Right cardiac atrium (tissue), 5 donors: ENCODE measurements at places on chromosomes 16 and 17. TPM values are rescaled to one million over a fixed set of nuclear protein-coding genes. Genes with fewer than 3 reads are reported as not detected.

- no peak for DNase-seq
These were observed 88.6 kb downstream of the AMFR start for GRCh38 chr16:56336711-56337110.

GRCh38 chr17:28959471-28959871, 8.2 kb upstream of the PHF12 start:
- no peak for DNase-seq

DNA sequence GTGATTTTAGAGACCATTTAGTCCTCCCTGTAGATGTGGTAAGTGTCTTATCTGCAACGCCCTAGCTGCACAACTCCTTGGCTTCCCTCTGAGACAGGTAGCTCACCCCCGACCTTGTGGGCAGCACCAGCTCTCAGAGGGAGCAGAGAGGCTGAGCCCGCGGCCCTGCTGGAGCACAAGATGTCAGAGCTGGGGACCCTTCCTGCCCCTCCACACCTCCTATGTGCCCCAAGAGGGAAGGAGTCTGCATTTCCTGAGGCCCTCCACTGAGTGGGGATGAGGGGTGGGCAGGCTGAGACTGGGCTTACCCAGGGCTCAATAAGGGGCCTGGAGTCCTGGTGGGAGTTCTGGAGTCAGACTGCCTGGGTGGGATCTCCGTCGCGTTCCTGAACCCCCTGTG, 12.2 kb upstream of the ADGRG1 start:
- no peak for DNase-seq

- DNase-seq: no peak
These were observed 948 bp downstream of the UTP18 start for GRCh38 chr17:51261024-51261963.

DNA sequence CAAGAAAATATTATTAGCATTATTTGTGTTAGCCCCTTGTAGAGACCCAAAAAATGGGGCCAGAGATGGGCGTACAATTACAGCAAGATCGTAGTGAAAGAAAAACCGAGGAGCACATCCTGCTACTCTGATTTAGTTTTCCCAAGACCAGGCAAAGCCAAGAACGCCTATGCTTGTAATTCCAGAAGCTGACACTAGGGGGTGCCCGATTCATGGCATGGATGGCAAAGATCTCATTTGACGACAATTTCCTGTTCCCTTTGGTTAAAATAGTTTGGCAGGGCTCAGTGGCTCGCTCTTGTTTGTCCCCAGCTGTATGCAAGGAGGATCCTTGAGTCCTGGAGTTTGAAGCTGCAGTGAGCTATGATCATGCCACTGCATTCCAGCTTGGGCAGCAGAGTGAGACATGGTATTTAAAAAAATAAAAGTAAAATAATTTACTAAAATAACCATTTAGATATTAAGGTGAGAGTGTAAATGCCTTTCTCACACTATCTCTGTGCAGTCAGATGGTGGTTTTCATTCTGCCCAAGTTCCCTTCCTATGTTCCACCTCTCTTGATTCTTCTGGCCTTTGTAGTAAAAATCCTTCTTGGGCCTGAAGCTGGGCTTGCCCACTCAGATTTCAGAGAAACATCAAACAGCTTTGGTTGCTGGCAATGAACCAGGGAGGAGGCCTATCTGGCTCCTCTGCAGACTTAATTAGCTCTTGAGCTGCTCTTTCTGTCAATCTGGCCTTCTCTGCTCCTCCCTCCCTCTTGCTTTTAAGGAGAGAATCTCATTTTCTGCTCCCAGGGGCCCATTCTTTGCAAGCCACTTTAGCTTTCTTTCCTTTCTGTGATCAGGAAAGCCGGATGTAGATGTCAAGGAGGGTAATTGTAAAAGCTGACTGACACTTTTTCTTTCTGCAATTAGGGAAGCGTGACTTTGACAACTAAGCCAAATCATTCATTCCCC, 31.2 kb downstream of the TMEM238L start:
- peak; percentile 39 for DNase-seq

- DNase-seq: no peak
These were observed 8.2 kb downstream of the SLC6A2 start for GRCh38 chr16:55663765-55664677.

- DNase-seq: no peak
These were observed 8.3 kb upstream of the HEATR6 start for GRCh38 chr17:60086818-60087591.

DNA sequence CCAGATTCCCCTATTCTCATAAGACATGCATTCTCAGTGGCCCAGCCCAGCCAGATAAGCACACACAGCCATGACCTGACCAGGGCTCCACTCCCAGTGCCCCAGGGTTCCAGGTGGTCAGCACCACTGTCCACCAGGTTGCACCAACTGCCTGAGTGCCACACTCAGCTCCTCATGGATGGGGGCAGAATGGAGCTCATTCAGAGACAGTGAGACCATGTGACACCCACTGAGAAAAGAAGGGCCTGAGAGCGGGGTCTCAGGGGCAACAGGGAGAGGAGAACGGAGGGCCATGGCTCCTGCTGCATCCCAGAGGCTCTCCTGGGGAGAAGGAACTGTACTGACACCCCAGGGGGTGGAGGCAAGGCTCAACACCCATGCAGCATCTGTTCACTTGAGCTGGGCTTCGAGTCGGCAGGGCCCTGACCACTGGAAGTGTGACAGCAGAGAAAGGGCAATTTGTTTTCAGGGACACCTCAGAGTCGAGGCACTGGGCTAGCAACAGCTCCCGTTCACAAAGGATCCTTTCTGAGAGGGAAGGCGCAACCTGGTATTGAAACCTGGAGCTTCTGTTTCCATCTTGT, 18.7 kb upstream of the SLC38A8 start:
- no peak for DNase-seq

DNA sequence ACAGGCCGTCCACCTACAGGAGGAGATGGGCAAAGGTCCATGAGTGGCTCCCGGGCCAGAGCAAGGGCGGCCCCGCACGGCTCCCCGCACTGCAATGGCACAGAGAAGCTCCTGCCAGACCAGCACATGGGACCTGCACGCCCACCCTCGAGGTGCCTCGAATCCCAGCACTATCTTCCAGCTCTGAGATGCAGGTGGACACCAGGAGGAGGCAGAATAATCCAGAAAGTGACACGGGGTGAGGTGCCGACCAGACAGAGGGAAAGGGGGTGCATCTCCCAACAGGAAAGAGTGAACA, 26.5 kb upstream of the C16orf95 start:
- DNase-seq: no peak

- peak; percentile 16 for DNase-seq
These were observed 185.3 kb upstream of the CACNG3 start for GRCh38 chr16:24070851-24071250.

GRCh38 chr16:55055262-55055661, 124.6 kb downstream of the IRX5 start:
- no peak for DNase-seq

DNA sequence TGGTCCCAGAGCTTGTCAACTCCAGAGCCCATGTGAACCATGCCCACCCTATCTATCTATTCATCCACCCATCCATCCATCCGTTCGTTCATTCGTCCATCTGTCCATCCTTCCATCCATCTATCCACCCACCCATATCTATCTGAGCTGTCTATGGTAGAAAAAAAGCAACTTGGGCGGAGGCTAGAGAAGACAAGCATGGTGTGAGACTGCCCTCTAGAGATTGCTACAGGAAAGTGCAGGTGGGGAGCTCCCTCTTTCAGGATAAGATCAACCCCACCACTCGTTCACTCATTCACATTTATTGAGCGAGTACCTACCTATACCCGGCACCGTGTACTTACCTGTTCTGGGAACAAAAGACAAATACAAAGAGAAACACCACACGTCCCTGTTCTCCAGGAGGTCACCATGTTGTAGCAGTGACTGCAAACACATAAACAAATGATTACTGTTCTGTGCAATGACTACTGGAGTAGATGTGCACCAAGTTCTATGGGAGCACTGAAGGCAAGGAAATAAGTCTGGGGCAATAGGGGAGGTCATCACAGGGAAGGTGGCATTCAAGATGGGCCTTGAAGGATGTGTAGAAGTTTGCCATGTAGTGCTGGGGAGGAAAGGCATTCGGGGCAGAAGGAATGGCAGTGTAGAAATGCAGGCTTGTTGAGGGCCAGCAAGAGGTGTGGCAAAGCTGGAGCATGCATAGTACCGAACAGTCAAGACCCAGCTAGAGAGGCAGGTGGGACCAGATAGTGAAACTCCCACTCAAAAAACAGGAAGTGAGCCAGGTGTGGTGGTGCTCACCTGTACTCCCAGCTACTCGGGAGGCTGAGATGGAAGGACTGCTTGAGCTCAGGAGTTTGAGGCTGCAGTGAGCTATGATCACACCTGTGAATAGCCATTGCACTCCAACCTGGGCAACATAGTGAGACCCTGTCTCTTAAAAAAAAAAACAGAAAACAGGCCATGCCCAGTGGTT, 13.4 kb upstream of the ATP5MC1 start:
- no peak for DNase-seq

DNA sequence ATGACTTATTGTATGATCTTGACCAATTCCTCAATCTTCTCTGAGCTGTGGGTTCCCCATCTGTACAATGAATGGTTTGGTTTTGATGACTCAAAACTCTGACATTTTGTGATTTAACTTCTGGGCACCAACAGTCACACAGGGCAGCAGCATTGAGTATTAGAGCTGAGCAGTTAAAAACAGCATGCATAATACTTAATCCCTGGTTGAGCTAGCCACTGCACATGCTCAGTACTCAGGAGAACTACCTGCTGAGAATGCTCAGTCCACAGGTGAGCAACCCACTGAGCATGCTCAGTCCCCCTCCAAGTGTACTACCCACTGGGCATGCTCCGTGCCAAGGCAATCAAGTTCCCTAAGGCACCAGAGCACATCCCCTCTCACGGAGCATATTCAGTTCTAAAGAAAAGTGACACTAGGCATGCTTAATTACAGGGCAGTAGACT, 68.7 kb downstream of the AIPL1 start:
- no peak for DNase-seq

DNA sequence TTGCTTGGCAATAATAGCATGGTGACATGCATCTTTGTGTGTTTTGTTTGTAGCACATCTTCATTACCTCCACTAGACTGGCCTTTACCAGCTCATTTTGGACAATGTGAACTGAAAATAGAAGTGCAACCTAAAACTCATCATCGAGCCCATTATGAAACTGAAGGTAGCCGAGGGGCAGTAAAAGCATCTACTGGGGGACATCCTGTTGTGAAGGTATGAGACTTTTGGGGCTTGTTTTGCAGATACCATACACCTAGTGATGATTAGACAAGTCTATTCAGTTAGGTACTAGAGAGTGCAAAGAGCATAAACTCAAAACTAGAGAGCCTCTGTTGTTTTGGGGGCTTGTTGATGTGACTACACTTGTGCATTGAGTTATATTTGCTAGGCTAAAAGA, 41.2 kb downstream of the NFATC3 start:
- no peak for DNase-seq

The SLFN12L gene
- total RNA-seq: 0.57 TPM

The UNC13D gene
- total RNA-seq: 30.4 TPM

The ABCC12 gene
- not detected for total RNA-seq

The C16orf74 gene
- 1.5 TPM for total RNA-seq

The GGT6 gene
- total RNA-seq: not detected

The KAT2A gene
- total RNA-seq: 32.4 TPM

The INCA1 gene
- 2.2 TPM for total RNA-seq

The FBXO39 gene
- total RNA-seq: not detected

The GCGR gene
- not detected for total RNA-seq

The SPIRE2 gene
- 3.1 TPM for total RNA-seq
